ENCODE measurements at places on chromosomes 11 and 22.

DNA sequence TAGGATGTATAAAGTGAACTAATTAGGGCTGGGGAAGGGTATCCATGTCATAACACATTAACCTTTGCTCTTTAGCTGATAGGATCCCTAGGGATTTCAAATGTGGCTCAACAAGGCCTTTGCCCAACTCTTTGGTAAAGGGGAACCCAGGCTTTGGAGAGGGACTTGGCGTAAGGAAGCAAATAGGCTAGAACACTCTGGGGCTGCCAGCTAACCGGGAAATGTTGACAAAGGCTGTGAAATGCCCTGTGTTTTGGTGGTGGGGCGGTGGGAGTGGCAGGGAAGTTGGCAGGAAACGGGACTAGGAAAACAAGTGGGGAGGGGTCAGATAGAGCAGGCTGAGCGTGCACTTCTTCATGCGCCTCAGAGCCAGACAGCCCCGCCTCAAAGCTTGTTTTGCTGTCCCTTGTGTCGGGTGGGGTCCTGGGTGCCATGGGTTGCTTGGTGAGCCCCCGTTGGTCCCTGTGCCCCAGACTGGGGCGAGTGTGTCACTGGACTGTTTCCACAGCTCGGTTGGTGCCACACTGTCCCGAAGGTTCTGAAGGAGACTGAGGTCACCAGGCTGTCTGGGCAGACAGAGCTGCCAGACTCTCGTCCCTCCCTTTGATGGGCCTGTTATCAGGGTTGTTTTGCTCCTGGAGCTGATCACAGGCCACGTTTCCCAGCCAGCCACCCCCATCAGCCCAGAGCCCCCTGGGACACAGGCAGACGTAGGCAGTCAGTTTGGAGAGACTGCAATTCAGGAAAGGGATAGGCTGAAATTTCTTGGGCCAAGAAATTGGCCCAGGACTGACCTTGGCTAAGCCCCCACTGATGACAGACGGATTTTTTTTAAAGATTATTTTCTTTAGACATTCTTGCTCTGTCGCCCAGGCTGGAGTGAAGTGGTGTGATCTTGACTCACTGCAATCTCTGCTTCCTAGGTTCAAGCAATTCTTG lies 19.6 kb downstream of the KCTD21 start:
- no peak for DNase-seq

GRCh38 chr22:32444068-32444467 lies 20.2 kb downstream of the BPIFC start:
- DNase-seq, result no peak

- peak; percentile 68 for DNase-seq
These were observed 57.5 kb upstream of the PLET1 start for GRCh38 chr11:112318184-112318591.

GRCh38 chr11:130163346-130164220 lies 4.0 kb downstream of the ST14 start:
- DNase-seq, result no peak

DNA sequence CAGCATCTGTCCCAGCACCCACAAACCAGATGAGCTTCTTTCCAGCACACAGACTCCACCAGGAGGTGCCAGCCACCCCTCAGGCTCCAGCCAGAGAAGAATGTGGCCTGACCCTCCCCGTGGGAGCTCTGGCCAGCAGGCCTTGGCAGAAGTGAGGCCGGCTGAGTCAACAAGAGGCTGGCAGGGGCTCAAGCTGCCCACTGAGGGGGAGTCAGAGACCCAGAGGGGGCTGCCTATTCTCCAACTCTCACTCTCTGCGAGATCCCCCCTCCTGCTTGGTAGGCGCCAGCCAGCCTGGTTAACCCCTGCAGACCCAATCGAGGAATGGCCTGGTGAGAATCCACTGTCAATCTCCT lies 10.6 kb upstream of the CDC42EP1 start:
- no peak for DNase-seq

- DNase-seq, result no peak
These were observed 12.0 kb downstream of the IL18BP start for GRCh38 chr11:72010529-72011233.

- DNase-seq, result no peak
These were observed 27.0 kb downstream of the NCAPD3 start for GRCh38 chr11:134196756-134197155.

DNA sequence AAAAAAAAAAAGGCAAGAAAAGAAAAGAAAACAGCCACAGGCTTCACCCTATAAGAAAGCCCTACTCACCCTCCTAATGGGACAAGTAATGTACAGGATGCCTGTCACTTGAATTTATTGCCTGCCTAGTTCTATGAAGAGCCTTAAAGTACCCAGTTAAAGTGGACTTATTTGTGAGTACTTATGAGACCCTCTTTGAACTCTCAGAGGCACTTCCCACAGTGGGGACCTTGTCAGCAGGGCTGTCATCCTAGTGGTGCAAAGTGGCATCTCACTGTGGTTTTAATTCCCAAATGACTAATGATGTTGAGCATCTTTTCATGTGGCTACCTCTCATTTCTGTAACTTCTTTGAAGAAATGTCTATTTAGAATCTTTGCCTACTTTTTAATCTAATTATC lies 41.8 kb upstream of the BARX2 start:
- DNase-seq, result no peak

DNA sequence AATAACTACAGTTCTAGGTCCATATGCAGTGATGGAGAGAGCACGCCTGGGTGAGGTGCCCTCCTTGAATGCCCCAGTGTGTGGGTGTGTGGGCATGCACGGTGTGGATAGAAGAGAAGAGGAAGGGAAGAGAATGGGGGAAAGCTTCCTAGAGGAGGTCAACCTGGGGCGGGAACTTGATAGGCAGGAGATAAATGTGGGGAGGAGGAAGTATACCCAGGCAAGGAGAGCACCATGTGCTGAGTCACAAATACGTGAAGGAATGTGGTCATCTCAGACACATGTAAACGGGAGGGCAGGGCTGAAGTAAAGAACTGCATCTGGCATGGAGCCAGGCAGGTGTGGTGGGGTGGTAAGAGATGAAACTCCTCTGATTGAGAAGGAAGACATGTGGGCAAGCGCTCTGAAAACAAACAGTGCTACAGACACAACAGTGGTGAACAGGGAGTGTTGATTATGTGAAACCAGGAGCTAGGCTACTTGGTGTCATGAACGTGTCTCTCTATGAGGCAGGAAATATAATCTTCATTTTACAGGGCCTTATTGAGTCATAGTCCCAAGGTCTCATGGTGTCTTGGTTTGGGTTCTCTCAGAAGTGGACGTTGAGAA lies 61.5 kb upstream of the EED start:
- no peak for DNase-seq

DNA sequence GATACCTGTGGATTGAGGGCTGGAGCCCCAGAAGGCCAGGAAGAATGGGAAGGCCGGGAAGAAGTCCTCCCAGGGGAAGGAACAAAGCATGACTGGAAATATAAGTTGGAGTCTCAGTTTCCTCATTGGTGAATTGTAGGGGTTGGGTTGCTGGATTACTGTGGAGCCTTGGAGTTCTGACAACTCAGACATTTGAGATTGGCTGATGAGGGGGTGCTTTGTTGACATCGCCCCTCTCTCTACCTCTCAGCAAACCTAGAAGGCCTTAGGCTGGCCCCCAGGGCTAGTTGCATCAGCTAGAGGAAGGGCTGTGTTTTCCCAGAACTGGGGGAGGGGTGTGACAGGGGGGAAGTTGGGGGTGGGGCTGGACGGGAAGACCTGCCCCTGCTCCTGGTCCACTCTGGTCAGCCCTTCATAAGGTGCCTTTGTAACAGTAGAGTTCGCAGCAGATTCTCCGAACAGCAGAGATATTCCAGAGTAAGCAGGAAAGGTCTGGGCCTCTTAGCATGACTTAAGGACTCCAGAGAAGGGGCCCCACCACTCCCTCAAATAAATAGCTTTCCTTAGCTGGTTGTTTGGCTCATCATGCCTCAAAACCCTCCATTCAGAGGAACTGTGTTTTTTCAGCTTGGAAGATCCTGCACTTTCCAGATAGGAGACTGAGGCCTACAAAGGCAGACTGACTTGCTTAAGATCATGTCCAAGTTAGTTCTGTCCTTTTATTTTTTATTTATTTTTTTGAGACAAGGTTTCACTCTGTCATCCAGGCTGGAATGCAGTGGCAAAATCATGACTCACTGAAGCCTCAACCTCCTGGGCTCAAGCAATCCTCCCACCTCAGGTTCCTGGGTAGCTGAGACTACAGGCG lies 12.5 kb upstream of the THRSP start:
- peak; percentile 29 for DNase-seq

GRCh38 chr11:131858505-131858904 lies 488.1 kb downstream of the NTM start:
- DNase-seq, result no peak

GRCh38 chr11:121435551-121436511 lies 16.3 kb upstream of the SORL1 start:
- no peak for DNase-seq

All from SW 1271 (cell line).